ENCODE measurements at places on chromosomes 5 and 9.

- DNase-seq, result no peak
Observed at GRCh38 chr5:154783774-154784460, 28.7 kb downstream of the LARP1 start.

DNA sequence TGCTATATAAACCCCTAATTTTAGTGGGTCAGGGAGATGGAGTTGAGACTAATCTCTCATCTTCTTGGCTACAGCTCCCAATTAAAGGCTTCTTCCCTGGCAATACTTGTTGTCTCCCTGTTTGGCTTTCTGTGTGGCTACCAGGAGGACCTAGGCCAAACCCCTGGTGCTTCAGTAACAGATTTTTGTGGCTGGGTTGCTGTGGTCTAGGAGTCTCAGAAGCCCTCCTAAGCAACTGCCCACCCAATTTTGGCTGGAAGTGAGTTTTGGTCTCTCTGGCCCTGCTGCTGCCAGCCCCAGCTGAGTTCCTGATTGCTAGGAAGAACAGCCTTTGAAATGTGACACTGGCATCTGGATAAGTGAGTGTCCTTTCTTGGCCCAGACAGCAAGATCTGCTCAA lies 9.8 kb downstream of the RIGI start:
- DNase-seq, result no peak

DNA sequence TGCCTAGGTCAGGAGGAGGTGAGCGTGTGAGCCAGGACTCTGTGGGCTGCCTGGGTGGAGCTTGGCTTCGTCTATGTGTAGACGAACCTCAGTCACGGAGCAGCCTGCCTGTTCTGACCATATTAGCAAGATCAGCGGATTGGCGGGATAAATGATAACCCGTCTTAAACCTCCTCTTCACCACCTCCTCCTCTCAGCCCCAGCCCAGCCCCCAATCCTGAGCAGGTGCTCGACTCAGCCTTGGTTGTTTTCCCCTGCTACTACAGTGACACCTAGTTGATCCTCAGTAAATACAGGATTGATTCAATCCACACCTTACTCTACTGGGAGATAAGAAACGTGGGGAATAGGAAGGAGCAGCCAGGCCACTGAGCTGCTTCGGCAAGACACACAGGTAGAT lies 286.1 kb downstream of the IRX2 start:
- no peak for DNase-seq

GRCh38 chr9:23941051-23941450 lies 115.0 kb upstream of the ELAVL2 start:
- DNase-seq, result no peak

DNA sequence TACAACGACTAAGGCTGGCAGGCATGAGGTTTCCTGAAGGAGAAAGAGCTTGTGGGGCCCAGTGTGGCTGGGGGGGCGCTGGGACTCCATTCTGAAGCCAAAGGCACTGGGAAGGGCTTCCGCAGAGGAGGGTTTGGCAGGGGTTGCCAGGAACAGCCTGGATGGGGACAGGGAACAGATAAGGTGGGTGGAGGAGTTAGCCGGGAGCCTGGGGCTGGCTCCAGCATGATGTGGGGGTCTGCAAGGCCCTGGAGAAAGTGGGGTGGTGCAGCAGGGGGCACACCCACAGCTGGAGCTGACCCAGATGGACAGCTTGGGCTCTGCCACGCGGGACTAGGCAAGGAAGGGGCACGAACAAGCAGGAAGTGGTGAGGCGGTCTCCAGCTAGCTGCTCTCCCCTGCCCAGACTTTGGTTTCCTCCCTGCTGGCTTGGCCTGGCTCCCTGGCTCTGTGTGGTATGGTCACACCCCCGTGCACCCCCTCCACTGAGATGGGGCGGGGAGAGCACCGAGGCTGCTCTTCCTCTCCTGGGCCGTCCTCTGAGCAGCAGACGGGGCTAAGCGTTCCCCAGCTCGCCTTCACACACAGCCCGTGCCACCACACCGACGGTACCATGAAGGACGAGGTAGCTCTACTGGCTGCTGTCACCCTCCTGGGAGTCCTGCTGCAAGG lies at the start of gene LTC4S:
LTC4S (plus strand) TSS at position 519 of the 672 bp plus-strand sequence; CDS start at position 614, 95 bp downstream.
- peak; percentile 90 for DNase-seq

DNA sequence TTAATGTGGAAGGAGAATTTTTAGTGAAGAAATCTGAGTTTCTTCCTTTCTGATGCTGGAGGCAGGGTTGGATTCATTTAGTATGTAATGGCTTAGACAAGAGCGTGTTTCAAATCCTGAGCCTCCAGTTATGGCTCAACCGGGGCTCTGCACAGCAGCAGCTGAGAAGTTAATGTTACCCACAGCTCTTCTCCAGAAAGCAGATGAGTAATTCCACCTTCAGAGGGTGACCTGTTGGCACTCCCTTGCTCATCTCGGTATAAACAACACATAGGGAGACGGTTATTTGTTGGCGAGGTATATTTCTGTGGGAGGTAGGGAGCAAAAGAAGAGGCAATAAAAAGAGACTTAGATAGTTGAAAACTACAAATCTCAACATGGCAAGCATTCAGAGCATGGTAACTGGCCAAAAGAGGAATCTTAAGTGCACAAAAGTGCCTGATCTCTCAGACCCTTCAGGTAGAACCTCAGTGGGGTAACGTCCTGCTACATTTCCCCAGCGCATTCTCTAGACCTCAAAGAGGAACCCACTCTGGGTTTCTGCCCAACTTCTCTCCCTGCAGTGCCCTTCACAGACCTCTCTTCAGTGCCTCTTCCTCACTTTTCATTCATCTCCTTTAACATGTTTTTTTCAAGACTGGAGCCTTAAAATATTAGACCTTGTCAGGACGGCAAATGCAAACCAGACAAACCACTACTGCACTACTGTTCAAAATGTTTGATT lies 417.5 kb upstream of the ADAMTSL1 start:
- no peak for DNase-seq

DNA sequence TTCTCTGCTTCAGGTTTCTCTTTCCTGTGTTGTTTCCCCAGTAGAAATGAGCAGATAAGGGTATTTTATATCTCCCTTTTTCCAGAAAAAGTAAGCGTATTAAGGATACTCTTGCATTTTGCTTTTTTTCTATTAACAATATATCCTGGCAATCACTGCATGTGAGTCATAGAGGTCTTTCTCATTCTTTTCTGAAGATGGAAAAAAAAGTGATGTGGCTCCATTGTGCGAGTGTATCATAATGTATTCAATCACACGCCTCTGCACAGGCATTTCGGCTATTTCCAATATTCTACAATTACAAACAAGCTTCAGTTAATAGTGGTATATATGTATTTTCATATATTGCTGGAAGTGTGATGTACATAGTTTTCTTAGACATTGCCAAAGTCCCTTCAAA lies 155.9 kb downstream of the MED27 start:
- no peak for DNase-seq

- DNase-seq, result no peak
Observed at GRCh38 chr5:73120222-73121118, at the start of gene TMEM171. TMEM171 (plus strand) TSS chr5:73120575; CDS start chr5:73123374, 2,799 bp downstream.

GRCh38 chr5:119330367-119331183 lies 25.2 kb upstream of the TNFAIP8 start:
- peak; percentile 98 for DNase-seq

- DNase-seq, result no peak
Observed at GRCh38 chr9:27771803-27772545, 198.7 kb upstream of the C9orf72 start.

- DNase-seq, result no peak
Observed at GRCh38 chr9:132108728-132109127, 29.1 kb upstream of the MED27 start.
